Nasal cavity respiratory epithelium epithelial cell of viscerocranial mucosa (primary cell): ENCODE measurements at places on chromosomes 16 and 17. TPM values are rescaled to one million over a fixed set of nuclear protein-coding genes. Genes with fewer than 3 reads are reported as not detected.

Gene KRT39
- total RNA-seq: 0.28 TPM in 1 of 2 replicates, not detected in the other

Gene MYADML2
- not detected in 2 replicates for total RNA-seq

Gene HBQ1
- total RNA-seq: not detected in 2 replicates

Gene SEPTIN1
- total RNA-seq: 0.07 TPM in 1 of 2 replicates, not detected in the other

Gene ATP2C2
- 26.7 and 50.7 TPM in 2 replicates for total RNA-seq

Gene DGKE
- total RNA-seq: 5.6 and 6.8 TPM in 2 replicates

Gene HEXD
- total RNA-seq: 5.5 and 13.2 TPM in 2 replicates

Gene SRCIN1
- 0.64 and 0.68 TPM in 2 replicates for total RNA-seq

Gene TBX2
- not detected in 2 replicates for total RNA-seq

Gene TAT
- under 0.01 and 0.07 TPM in 2 replicates for total RNA-seq

Gene ALDOA
- 295 and 817 TPM in 2 replicates for total RNA-seq

Gene TMC6
- total RNA-seq: 65.6 and 78.7 TPM in 2 replicates

Gene ASGR2
- not detected in 2 replicates for total RNA-seq

Gene SLC16A5
- 19.1 and 20.5 TPM in 2 replicates for total RNA-seq

Gene MAPK7
- 5.5 and 20.8 TPM in 2 replicates for total RNA-seq

Gene EME1
- total RNA-seq: 0.14 and 0.68 TPM in 2 replicates

Gene SMIM22
- 2.1 and 5.8 TPM in 2 replicates for total RNA-seq

Gene GUCY2D
- total RNA-seq: 0.28 TPM in 1 of 2 replicates, not detected in the other

Gene CHST4
- under 0.01 and 0.85 TPM in 2 replicates for total RNA-seq

Gene MYH8
- not detected in 2 replicates for total RNA-seq

Gene SLC13A2
- 0.07 TPM in 1 of 2 replicates, not detected in the other for total RNA-seq

Gene CPHXL2
- not detected in 2 replicates for total RNA-seq

Gene NPIPB8
- total RNA-seq: 0.34 and 0.50 TPM in 2 replicates

Gene ST6GALNAC1
- 1.7 and 9.3 TPM in 2 replicates for total RNA-seq
